Stimulated activated CD8-positive, alpha-beta memory T cell treated with anti-CD3 and anti-CD28 coated beads, Interleukin-4, amount 100 ng/mL, for 4 hours (primary cell): ENCODE measurements at places on chromosomes 3 and 15.

DNA sequence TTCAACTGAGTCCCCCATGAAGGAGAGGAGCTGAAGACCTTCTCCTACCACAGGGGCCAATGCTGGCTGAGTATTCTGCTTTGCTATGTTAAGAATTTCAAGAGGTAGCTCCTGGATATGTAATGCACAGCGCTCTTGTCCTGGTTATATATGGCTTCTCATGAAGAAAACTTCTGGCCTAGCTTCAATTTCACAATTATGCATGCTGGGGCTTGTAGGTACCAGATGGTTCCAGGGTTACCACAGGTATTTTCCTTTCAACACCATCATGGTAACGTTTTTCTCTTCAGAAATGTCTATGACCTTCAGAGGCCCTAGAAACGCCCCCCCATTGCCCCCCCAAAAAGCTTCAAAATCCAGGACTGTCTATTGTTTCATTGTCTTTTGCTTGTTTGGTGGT, 311.7 kb upstream of the ICE2 start:
- DNase-seq: no peak

DNA sequence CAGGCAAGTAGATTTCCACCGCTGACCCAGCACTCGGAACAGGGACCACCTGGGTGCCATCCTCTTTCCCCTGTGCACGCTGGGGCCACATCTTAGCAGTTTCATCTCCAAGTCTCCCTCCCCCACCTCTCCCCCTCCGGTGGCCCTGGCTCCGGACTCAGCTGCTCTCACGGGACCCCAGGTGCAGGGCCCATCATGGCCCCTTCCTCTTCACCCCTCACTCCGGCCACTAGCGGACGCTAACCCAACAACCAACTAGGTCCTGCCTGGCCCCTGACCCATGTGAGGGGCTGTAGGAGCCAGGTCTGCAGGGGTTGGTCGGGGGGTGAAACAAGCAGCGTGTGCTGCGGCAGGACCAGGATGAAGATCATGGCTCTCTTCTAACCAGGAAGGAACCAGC, 31.3 kb upstream of the IQSEC1 start:
- no peak for DNase-seq

DNA sequence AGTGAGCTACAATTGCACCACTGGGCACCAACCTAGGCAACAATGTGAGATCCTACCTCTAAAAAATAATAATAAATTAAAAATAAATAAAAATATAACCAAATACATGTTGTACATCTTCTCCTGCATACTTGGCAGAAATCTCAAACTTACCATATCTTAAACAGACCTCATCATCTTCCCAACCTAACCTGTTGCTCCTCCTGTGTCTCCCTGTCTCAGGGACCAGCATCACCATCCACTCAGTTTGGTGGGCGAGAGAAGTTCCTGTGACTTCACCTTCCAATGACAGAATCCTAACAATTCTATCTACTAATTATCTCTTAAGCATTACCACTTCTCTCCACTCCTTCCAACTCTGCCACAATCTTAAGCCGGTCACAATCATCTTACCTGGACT, 3.3 kb downstream of the PIK3R4 start:
- no peak for DNase-seq

DNA sequence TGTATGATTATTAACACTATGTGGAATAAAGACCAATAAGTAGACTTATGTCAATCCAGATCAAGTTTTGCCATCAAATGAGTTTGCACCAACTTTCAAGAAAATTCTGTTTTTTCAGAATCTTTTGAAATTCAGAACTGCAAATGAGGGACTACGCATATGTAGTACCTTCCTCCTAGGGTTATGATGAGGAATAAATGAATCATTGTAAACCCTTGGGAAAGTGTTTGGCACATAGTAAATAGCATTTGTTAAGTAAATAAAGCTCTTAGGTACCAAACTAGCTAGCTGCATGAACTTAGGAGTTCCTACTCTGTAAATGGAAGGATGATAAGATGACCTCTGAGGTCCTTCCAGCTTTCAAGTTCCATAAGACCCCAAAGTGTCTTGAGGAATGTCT, 242.6 kb upstream of the SETMAR start:
- DNase-seq: no peak

DNA sequence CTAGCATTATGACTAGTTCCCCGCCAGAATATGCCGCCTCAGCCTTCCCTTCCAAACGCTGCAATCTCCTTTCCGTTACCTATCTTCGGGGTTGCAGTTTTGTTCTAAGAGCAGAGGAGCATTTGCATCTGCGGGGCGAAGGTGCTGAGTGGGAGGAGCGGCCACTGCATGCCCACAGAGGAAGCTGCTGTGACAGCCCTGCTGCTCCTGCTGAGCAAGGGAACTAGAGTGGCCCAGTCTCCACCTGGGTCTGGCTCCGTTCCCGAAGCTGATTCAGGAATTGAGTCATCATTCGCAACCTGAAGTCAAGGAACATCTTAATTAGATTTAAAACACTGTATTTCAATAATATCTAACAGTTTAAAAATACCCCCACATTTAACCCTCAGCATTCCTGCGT, 98.2 kb upstream of the TJP1 start:
- no peak for DNase-seq

DNA sequence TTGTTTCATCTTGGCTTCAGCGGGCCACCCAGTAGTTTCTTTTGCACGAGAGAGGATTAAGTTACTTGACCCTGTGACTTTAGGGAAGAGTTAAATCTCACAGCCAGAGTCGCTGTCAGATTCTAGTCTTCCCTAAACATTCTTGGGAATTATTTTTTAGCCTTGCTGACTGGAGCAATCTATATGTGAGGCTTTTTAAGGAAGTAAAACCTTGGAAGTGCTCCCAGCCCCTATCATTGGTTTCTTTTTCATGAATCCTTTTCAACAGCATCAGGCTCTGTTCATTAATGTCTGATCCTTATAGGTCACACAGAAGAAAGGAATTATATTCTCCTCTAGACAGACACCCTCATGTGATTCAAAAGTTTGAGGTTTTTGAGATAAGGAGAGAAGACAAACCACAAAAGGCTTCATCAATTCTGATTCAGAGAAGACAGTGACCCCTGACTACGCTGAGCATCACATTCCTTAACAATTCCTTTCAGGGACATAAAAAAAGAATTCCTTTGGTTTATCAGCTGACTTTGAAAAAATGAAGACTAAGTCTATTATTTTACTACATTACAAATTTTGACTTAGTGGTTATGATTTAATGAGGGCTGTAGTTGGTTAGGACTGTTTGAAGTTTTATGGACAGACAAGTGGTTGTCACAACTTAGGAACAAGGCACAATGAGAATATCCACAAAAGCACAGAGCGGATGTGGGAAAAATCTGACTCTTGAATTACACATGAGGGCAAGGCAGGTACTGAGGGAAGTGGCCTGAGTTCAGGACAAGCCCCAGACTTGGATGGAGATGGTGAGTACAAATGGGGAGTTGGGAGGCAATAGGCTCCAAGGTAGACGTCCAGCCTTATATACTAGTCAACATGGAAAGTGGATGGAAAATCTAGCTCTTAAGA, 171.1 kb upstream of the STT3B start:
- DNase-seq: no peak

DNA sequence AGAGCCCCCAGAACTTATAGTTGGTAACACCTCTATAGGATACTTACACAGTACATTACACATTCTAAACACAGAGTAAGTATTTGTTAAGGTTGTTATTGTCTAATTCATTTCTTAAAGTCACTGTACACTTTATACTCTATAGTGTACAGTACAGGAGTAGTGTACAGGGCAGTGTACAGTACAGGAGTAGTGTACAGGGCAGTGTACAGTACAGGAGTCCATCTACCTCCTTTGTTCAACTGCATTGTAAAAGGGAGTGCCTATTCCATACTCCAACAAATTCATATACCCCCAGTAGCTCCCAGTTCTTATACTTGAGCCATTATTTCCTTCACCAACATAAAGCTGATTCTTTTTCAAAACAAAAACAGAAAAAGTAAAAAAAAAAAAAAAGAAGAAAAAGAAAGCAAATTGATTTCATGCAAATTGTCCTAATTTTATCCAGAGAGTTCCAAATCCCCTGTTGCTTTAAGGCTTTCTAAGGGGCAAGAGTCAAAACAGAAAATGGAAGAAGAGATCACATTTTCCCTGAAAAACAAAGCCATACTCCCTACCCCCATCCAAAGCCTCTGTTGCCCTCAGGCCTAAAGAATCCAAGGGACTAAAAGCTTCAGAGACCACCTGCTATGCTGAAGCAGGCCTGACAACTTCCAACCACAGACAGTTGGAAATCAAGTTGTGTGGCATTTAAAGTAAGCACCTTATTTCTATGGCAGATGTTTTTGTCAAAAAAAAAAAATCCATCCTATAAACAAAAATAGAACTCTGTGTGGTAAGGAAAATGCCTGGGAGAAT, 125.6 kb downstream of the PLCH1 start:
- DNase-seq: no peak

- no peak for DNase-seq
Observed at GRCh38 chr15:38647683-38648082, 83.1 kb upstream of the RASGRP1 start.

- DNase-seq: no peak
Observed at GRCh38 chr3:58349792-58350626, 17.3 kb downstream of the PXK start.

DNA sequence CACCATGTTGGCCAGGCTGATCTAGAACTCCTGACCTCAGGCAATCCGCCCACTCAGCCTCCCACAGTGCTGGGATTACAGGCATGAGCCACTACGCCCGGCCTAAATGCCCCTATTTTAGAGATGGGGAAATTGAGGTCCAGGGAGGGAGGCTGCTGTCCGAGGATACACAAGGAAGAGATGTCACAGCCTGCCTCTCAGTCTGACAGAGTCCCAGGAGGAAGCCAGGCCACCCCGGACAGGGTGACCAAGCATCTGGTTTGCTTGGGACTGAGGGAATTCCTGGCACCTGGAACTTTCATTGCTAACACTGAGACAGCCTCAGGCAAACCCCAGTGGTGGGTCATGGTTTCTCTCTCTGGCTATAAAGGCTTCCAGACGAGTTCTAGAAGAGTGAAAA, 30.6 kb upstream of the ADAMTS7 start:
- no peak for DNase-seq

DNA sequence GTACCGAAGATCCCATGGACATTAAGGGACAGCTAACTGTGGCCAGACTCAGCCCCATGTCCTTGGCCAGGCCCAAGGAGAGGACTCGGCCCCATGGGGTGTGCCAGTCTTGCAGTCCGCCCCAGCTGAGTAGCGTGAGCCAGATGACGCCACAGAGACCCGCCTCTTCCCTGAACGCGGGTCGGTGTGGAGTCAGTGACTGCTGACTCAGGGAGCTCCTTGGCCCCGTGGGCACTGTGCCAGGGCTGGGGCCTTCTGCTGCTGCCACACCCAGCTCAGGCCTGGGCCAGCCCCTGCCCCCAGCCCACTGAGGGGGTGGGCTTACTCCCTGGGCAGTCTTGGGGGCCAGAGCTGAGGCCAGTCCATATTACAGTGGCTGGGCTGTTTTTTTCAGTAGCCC, 52.8 kb downstream of the PLXNA1 start:
- DNase-seq: no peak

DNA sequence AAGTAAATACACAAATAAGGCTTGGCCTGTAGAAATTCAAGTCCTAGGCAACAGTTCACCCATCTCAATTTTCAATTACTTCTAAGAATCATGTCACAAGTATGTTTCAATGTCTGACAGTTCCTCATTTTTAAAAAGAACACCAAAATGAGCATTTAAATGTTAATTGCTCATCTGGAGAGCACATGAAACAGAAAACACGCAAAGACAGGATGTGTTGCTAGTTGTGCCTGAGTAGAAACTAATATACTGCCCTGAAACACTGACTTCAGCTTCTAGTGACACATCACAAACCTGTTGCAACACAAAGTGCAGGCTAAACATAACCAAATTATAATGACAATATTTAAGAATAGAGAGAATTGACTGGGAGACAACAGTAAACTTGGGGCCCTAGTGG, 167.3 kb upstream of the THBS1 start:
- no peak for DNase-seq

- no peak for DNase-seq
Observed at GRCh38 chr3:23845326-23846216, 39.8 kb downstream of the UBE2E1 start.
